T follicular helper cell (primary cell): ENCODE measurements at places on chromosomes 13 and 19.

GRCh38 chr13:69997061-69997460 lies 110.6 kb upstream of the ATXN8OS start:
- no peak for DNase-seq

DNA sequence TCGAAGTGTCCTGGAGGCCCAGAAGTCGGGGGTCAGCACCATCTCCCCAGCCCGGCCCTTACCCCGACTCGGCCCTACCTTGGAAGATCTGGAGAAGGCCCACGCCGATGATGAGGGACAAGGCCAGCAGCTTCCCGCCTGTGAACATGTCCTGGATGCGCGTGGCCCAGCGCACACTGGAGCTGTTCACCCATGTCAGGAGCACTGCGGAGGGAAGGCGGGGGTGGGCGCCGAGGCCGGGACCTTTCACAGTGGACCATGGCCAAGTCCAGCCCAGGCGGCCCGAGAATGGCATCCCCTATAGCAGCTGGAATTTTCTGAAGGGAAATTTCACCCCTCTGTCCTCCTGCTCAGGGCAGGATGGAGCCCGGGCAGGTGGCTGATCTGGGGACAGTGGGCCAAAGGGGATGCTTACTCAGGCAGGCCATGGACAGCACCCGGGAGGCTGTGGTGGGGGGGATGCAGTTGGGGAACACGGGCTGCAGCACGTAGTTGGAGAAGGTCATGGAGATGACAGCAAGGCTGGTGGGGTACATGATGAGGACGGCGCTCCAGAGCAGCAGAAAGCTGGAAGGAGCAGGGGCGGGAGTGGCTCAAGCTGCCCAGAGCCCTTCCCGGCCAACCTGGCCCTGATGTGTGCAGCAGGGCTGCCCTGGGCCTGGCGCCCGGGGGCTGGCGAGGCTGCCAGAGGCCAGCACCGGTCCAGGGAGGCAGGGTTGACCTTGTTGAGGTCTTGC lies 13.0 kb downstream of the SLC7A10 start:
- DNase-seq, result no peak

DNA sequence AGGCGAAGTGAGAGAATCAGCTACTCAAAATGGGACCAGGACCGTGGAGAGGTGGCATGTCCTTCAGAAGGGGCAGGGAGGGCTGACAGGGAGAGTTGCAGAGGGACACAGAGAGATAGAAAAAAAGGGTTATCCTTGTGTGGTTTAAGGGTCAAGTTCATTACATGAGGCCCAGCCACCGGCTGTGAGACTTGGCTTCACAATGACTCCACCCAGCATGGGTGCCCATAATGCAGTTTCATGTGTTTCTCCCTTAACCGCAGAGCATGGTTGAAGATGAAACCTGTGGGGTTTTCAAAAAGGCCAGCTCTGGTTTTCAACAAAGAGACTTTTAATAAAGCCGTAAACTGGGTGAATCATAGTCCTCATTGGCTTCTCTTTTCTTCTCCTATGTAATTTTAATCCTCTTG lies 164.6 kb downstream of the KLF5 start:
- no peak for DNase-seq

- DNase-seq, result peak; percentile 63
Measured at GRCh38 chr19:40464059-40465024, 1.2 kb downstream of the BLVRB start.

GRCh38 chr19:20318616-20319015 lies 151.6 kb downstream of the ZNF486 start:
- no peak for DNase-seq

- DNase-seq, result no peak
Measured at GRCh38 chr13:49972709-49973108, 24.1 kb upstream of the TRIM13 start.

DNA sequence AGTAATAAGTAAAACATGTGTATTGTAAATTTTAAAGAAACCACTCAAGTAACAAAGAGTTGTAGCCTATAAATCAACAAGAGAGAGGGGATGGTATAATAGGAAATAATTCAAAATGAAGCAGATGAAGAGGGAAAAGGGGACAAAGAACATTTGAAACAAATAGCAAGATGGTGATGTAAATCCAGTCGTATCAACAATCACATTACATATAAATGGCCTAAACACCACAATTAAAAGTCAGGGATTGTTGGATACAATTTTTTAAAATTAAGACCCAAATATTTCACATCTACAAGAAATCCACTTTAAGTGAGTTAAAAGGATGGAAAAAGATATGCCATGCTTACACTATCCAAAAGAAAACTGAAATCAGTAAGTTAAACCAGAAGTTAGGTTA lies 15.2 kb downstream of the FNDC3A start:
- no peak for DNase-seq

DNA sequence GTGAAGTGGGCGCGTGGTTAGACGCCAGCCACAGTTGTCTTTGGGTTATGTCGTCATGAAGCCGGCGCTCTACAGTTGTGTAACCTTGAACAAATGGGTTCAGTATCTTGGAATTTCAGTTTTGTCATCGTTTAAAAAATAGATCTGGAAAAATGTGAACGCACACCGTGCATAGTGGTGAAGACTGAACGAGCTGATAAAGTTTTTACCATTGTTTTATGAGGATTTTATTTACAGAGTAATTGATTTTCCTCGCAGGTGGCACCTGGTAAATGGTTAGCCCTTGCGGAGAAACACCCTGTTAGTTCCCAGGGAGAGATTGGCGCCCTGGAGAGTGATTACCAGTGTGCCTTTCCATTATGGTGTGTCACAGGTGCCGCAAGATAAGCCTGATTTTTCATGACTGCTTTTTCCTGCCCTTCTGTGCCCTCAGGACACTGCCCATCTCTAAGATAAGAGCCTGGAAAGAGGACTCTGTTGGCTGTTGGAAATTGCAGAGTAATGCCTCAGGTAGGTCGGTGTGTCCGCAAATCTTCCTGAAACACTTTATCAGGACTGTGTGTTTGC lies 577 bp downstream of the ZNF181 start:
- no peak for DNase-seq

GRCh38 chr13:23462815-23463559 lies 29.5 kb upstream of the SACS start:
- DNase-seq, result no peak

DNA sequence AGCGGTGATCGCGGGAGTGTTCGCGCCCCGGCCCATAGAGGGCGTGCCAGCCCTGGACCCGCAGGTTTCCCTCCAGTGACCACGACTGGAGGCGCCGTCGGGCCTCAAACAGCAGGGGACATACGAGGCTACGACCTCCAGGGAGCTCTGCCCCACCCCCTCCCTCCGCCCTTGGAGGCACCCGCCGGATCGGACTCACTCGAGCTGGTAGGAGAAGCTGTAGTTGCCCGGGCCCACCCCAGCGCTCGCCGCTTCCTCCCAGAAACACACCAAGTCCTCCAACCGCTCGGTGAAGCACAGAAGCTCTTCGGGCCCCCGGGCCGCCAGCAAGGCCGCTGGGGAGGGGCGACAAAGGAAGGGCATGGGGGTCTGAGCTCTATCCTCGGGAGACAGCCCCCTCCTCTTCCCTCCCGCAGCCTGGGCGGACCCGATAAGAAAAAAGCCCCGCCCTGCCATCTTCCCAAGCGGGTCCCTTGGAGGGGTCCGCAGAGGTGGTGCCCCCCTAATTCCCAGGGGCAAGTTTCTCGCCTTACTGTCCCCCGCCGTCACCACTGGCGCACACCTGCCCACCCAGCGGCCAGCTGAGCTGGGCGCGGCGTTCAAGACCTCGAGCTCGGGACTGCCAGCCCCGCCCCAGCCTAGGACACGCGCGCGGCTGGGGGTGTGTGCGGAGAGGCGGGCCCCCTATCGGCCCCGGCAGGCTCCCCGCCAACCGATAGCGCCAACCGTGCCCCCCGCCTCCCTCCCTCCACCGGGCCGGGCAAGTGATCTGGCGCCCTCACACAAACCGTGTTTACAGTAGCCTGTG lies 1.0 kb downstream of the EPOR start:
- DNase-seq, result peak; percentile 11

DNA sequence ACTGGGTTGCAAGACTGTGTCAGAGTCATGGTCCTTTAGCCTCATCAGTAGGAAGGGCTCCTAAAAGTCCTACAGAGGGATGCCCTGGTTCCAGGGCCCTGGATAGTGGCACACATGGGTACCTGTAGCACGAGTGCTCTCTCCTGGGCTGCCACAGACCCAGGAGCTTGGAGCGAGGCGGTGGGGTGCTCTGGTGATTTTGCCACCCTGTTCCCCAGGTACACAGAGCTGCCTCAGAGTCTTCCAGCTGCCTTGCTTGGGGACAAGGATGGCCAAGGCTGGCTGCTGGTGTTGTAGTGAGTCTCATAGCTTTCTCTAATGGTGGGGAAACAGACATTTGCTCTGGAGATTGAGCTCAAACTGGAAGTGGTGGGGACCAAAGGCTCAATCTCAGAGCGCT lies 53.9 kb upstream of the OLFM4 start:
- DNase-seq, result no peak

GRCh38 chr19:49614096-49614833 lies 23.3 kb downstream of the PRR12 start:
- no peak for DNase-seq
